ENCODE measurements at places on chromosomes 12 and 14.

DNA sequence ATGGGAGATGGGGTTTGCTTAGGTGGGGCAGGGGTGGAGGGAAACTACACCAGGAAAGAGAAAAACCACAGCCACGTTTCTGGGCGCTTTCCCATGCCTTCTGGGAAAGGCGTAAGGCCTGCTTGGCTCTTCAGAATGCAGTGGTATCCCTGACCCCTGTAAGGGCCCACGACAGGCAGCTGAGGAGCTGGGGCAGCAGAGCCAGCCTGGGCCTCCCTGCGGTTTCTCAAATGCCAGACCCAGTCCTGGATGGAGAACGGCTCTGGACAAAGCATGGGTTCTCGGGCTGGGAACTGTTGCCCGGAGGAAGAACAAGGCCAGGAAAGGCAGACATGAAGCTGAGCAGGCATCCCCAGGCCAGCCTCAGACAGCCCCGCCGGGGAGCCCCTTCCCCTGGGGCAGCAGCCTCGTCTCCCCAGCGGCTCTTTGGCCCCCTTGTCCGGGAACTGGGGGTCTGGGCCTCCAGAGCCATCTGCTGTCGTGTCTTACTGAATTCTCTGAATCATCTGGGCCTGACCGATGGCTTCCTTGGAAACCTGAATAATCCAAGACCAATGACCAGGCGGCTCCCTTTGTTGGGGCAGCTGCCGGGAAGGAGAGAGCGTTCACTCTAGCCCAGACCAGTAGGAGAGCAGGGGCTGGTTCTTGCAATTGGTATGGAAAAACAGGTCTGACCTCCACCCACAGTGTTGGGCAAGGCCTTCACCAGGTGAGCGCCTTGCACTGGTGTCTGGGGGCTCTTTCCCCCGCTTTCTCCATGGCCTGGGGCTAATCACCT, 64.0 kb upstream of the RIN3 start:
- no peak for DNase-seq

GRCh38 chr14:75411214-75411540, 16.6 kb upstream of the JDP2 start:
- peak; percentile 32 for DNase-seq

- DNase-seq, result peak; percentile 41
Measured at GRCh38 chr14:59020382-59020781, 168.1 kb upstream of the DAAM1 start.

- no peak for DNase-seq
Measured at GRCh38 chr12:65902500-65902899, 78.2 kb downstream of the HMGA2 start.

All from islet precursor cell (in vitro differentiated cells).